ENCODE measurements at places on chromosomes 7 and 10.

DNA sequence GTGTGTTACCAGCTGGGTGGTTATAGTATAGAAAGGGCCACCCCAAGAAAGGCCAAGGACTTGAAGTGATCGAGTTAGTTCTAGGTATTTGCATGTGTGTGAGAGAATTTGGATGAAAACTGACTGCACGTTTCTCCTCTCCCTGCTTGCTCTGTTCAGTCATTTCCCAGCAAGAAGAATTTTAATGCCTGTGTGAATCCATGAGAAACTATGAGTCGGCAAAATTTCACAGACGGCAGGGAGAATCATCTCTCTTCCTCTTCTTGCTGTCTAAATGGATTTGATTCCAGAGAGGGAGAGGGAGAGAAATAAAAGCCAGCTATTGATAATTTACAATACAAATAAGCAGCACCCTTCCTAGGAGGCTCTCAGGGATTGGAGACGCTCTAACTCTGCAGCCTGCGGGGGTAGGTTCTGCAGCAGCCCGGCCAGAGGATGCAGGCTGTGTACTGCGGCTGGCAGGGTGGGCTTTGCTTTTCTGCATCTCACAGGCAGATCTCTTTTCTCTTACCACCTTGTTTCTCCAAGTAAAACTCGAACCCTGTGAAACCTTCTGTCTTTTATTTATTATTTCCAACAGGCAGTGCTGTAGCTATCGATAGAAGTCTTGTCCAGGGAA, 183.6 kb downstream of the TCF7L2 start:
- no peak for DNase-seq

DNA sequence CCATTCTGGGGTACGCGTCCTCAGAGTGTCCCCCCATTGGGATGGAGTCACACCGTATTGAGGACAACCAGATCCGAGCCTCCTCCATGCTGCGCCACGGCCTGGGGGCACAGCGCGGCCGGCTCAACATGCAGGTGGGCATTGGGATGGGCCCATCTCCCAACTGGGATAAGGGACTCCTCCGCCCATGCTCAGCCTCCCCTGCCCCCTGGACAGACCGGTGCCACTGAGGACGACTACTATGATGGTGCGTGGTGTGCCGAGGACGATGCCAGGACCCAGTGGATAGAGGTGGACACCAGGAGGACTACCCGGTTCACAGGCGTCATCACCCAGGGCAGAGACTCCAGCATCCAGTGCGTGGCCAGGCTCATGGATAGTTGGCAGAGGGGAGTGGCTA, 5.8 kb downstream of the AEBP1 start:
- no peak for DNase-seq

DNA sequence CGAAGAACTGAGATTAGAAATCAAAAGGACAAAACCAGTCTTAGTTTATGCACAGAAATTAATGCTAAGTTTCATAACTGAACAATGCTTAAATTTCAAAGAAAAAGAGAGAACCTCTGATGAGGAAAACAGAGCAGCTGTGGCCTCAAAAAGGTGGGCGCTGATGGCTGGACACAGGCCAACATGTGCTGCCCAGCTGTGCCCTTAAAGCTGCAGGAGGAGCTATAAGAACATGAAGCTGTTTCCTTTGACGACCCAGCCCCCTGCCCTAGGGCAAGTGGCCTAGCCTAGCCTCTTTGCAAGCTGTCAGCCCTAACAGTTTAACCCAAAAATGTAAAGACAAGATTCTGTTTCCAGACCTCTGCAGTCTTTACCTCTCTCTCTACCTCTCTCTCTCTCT, 107.7 kb downstream of the GRID1 start:
- DNase-seq, result no peak

DNA sequence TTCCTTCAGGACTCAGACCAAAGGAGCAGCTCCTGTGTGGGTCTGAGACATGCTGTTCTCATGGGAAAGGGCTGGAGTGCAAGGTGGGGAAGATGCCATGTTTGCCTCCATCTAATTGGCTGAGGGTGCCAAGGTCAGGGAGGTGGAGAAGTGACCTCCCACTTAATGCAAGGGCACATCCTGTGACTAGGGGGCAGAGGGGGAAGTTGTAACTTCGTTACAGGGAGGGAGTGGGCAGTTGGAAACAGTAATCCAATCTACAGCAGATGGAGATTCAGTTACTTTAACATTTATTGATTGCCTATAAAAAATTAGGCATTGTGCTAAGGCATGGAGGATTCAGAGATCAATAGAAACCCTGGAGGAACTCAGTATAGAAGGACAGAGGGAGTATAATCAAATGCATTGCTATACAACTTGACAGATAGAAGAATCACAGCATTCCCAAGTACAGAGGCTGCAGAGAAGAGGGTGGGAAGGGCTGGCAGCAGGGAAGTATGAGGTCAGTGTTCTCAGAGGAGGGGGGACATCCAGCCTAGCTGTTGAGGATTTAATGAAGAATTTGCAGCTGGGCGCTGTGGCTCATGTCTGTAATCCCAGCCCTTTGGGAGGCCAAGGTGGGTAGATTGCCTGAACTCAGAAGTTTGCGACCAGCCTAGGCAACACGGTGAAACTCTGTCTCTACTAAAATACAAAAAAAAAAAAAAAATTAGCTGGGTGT, 75.9 kb downstream of the CCNY start:
- no peak for DNase-seq

- DNase-seq, result no peak
Measured at GRCh38 chr7:17207220-17207619, 91.2 kb upstream of the AHR start.

DNA sequence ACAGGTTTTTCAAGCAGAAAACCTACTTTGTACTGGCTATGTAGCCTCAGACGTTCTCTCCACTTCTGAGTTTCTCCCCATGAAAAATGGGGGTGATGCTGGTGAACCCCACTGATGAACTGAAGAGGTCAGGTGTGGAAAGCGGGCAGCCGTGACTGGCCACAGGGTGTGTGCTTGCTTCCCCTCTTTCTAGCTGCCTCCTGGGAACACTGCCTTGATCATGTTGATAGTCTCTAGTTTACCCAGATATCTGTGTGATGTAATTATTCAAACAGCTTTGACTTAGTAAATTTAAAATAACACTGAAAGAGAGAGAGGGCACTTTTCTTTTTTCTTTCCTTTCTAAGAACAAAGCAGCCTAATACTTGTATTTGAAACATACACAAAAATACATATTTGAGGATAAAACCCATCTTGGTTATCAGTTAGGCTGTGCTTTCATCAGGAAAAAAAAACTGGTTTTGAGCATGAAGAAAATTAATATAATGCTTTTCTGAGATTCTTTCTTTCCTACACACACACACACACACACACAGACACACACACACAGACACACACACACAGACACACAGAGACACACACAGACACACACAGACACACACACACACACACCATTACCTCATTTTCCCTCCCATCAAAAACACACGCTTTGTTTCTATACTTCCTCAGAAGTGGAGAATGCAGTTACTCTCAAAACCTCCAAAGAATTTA, 76.7 kb downstream of the MACC1 start:
- DNase-seq, result no peak

- DNase-seq, result no peak
Measured at GRCh38 chr10:22477334-22478287, 132.3 kb downstream of the SPAG6 start.

DNA sequence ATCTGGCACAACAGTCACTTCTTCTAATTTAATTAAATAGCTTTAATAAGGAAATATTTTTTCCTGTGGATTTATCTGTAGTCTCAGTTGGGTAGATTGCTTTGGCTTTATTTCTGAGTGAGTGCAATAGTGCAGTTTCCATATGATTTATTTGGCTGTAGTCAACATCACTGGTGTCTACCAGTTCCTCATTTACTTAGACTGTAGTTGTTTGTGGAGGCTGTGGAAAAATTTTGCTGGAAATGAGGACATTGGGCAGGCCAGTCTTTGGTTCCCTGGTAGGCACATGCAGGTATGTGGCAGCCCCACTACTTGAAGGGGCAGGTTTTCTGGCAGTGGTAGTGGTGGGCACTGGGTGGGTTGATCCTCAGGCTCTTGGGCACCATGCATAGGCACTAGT, 15.5 kb downstream of the TAS2R40 start:
- no peak for DNase-seq

GRCh38 chr10:28678687-28679457, 1.6 kb downstream of the BAMBI start:
- no peak for DNase-seq

DNA sequence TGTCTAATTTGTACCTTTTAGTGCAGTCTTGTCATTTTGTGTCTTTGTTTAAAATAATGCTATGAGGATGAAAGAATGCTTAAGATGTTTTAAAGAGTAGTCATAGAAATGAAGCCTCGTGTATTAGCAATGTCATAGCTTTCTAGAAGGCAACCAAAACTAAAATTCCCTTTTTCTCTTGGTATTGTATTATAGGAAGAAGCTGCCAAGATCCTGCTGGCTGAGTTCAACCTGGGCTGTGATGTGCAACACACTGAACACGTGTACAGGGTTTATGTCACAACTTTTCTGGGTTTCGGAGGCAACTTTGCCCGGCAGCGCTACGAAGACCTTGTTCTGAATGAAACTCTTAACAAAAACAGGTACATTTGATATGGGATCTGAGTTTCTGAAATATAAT, 36.2 kb downstream of the COX15 start:
- no peak for DNase-seq

GRCh38 chr10:132065491-132066105, at the start of gene JAKMIP3:
TSS of gene JAKMIP3 (plus strand) at chr10:132065946. CDS start at chr10:132104809, 38,863 bp downstream.
- DNase-seq, result no peak
